ENCODE measurements at places on chromosomes 2 and 18.

GRCh38 chr18:13500227-13500865 is 226.0 kb downstream of the FAM210A start:
- no peak for DNase-seq

GRCh38 chr2:109164739-109165221 is 35.8 kb downstream of the SH3RF3 start:
- DNase-seq = no peak

DNA sequence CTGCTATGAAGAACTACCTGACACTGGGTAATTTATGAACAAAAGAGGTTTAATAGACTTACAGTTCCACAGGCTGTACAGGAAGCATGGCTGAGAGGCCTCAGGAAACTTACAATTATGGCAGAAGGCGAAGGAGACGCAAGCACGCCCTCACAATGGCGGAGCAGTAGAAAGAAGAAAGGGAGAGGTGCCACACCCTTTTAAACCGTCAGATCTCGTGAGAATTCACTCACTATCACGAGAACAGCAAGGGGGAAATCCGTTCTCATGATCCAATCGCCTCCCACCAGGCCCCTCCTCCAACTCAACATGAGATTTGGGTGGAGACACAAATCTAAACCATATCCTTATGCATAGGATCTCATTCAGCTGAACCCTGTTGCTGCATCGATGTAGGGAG is 84.6 kb upstream of the ZNF532 start:
- DNase-seq = no peak

GRCh38 chr18:68803356-68803755 is 5.5 kb downstream of the CCDC102B start:
- DNase-seq = no peak

- DNase-seq = no peak
These were observed 364.9 kb downstream of the SS18 start for GRCh38 chr18:25725501-25725900.

DNA sequence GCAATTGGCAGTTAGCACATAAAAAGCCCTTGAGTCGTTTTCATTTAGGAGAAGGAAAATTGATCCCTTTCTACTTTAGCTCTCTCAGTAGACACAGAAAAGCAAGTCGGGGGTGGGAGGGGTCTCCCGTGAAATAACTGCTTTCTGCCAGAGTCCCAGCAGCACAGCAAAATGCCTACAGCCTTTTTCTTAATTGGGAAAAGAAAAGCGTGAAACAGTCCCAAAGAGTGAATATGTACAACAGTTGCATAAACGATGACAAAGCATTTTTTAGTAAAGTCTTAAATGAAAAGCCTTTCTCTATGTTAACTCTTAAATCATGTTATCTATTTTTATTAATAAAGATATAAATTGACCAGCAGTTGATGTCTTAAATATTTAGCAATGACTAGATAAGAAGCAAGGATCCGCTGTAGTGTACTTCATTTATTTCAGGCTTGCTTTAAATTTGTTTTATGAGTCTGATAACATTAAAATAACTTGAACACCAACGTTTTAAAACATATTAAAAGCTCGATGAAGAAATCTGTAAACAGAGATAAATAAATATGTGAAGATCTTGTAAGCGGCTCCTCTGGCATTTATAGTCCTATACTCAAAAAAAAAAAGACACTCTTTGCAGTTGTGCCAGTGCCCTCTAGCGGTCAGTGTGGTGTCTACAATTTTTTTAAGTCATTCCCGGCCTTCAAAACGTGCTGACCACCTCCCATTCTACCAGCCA is 42.3 kb upstream of the ATIC start:
- DNase-seq = peak; percentile 27

DNA sequence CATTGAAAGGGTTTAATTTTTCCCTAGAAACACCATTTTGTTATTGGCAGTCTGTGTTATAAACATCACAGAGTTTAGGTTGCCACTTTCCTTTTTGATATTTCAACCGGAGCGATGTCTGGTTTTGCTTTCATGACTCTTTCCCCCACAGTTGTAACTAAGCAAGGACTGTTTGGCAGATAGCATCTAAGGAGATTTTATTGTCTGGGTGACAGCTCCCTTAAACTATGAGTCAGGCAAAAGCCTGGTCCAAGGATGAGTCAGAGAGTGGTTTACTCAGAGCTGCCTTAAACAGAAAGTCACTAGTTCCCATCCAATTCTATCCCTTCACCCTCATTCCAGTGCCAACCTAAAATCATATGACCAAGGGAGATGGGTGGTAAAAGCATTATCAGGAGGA is 341.6 kb upstream of the VWC2L start:
- peak; percentile 3 for DNase-seq
